Astrocyte (in vitro differentiated cells and primary cell): ENCODE measurements at places on chromosomes 7 and 10.

GRCh38 chr7:67696878-67697277 is 700.2 kb downstream of the TYW1 start:
- no peaks in the 10 kb centered on the region for H3K36me3 ChIP-seq
- no peaks in the 10 kb centered on the region for H3K27me3 ChIP-seq
- no peak overlapping the region for H3K27ac ChIP-seq
- H3K4me1 ChIP-seq, result no peaks in the 10 kb centered on the region
- no peak overlapping the region for H3K4me3 ChIP-seq

GRCh38 chr7:159062569-159062968 is 82.1 kb downstream of the VIPR2 start:
- no peak for DNase-seq
- no peaks in the 10 kb centered on the region for H3K36me3 ChIP-seq
- no peaks in the 10 kb centered on the region for H3K27me3 ChIP-seq
- no peaks in the 10 kb centered on the region for H3K4me1 ChIP-seq
- no peak overlapping the region for H3K4me3 ChIP-seq

- H3K27me3 ChIP-seq, result no peaks in the 10 kb centered on the region
- H3K27ac ChIP-seq, result no peak overlapping the region
- H3K4me1 ChIP-seq, result no peaks in the 10 kb centered on the region
- no peaks in the 10 kb centered on the region for H3K36me3 ChIP-seq
- H3K4me3 ChIP-seq, result no peak overlapping the region
- no peak for DNase-seq
Observed at GRCh38 chr10:129614341-129614740, 147.3 kb downstream of the MGMT start.

DNA sequence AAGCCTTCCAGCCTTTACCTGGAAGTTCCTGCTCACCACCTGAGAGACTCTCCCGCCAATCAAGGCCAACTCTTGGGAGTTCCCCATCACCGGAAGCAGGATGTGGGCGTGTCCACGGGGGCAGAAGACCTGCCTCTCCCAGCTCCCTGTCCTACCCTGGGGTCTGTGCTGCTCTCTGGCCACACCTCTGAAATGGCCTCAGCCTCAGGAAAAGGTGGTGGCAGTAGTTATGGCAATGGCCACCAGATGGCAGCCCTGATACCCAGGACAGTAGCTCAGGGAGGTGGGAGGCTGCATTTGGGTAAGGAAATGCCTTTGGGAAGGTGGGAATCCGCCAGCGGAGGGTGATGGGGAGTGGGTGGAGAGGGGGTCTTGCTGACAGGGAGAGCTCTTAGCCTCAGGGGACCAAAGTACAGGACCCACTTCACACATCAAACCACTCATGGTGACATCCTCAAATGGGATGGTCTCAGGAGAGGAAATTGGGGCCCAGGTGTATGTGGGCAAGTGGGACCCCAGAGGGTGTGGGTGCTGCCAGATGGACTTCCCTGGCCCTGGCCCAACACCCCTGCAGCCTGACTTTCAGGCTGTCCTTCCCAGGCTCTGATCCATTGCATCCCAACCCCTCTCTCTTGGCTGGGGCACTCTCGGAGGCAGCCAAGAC is 33.9 kb downstream of the KAZALD1 start:
- no peaks in the 10 kb centered on the region for H3K36me3 ChIP-seq
- H3K4me1 ChIP-seq, result no peaks in the 10 kb centered on the region
- peak; percentile 17 for DNase-seq

DNA sequence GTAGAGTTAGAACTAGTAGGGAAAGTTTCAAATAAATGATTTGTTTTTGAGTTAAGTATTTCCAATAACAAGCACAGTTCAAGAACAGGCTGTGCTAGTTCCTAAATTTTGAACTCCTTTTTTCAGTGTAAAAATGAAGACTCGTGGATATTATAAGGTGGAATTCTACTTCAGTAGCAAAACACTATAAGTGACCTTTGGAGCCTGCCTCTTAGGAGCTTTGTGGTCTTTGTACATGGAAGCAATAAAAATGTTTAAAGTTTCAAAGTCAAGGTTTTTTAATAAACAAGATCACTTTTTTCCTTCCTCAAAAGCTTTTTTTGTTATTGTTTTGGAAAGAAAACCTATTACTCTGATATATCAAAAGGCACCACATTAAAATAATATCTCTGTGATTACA is 292.4 kb upstream of the VWC2 start:
- H3K27ac ChIP-seq, result no peak overlapping the region
- H3K4me1 ChIP-seq, result no peaks in the 10 kb centered on the region
- DNase-seq, result no peak
- H3K4me3 ChIP-seq, result no peak overlapping the region
- H3K27me3 ChIP-seq, result no peaks in the 10 kb centered on the region

DNA sequence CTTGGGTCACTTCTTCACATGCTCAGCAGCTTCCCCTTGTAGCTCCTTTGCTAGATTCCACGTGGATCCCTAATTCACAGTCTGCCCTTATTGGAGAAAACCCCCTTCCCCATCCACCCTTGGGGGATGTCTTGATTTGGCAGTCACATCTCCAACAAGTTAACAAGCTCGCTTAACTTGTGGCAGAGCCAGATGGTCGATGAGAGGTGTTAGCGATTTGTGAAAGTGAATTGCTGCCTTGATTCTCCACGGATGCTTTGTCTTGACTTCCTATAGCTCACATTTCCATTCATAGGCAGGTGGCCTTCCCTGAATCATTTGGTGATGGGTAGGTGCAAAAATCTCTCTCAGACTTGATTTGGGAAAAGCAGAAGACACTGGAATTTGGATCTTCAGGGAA is 387.9 kb downstream of the TCERG1L start:
- no peak for DNase-seq
- no peak overlapping the region for H3K4me3 ChIP-seq
- H3K36me3 ChIP-seq, result no peaks in the 10 kb centered on the region
- no peaks in the 10 kb centered on the region for H3K27me3 ChIP-seq
- H3K27ac ChIP-seq, result no peak overlapping the region

GRCh38 chr10:95260397-95260881 is 30.4 kb downstream of the PDLIM1 start:
- H3K27me3 ChIP-seq, result no peaks in the 10 kb centered on the region
- peak overlapping the region; percentile 40 for H3K4me3 ChIP-seq
- H3K36me3 ChIP-seq, result peaks cover 8% of the 10 kb centered on the region
- DNase-seq, result peak; percentile 95

DNA sequence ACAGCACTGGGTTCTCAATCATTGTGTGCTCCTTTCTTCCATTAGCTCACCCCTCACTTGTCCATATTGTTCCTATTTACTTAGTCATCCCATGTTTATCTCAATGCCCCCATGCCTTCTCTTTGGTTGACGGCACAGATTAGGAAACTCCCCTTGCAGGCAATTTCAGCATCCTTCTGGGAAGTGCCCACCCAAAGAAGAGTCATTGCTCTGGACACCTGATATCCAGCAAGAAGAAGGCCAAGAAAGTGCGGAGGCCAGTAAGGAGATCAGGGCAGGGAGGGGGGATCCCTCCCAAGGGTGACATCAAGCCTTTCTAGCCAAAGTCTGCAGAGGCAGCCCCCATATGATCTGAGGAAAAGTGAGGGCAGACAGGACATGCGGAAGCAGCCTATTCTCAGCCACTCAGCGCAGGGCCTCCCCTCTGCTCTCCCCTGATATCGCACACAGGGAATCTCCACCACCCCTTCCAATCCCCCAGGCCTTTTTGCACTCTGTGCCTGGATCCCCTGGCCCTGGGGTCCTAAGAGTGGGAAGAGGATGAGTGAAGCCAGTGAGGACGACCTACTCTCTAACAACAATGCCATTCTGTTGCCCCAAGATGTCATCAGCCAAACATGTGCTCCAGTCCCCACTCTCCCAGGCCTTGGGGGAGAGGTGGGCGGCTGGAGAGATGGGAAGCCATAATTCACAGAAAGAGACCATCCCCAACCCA is 1.8 kb downstream of the TRPV6 start:
- H3K4me1 ChIP-seq, result no peaks in the 10 kb centered on the region
- peaks cover 11% of the 10 kb centered on the region for H3K27me3 ChIP-seq
- DNase-seq, result no peak

DNA sequence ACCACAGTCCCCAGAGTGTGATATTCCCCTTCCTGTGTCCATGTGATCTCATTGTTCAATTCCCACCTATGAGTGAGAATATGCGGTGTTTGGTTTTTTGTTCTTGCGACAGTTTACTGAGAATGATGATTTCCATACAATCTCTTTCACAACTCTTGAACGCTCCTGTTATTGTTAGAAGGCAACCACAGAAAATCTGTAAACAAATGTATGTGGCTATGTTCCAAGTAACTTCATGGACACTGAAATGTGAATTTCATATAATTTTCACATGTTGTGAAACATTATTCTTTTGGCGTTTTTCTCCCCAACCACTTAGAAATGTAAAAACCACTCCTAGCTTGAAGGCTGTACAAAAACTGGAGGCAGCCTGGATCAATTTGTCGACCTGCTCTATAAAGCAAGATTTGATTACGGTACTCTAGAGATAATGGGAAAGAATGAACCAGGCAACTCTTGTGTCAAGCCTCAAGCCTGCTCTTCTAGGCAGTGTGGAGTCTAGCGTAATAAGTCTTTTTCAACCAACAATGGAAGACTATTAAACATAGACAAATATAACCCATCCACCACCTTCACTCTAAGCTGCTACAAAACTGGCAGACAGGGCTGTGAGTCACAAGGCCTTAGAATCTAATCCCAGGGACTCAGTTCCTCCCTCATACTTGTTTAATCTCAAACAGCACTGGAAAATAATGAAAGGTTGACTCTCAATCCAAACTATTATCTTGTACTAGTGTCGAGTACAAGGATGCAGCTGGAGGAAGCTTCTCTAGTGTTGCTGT is 22.7 kb downstream of the ARL3 start:
- H3K36me3 ChIP-seq, result no peaks in the 10 kb centered on the region
- H3K4me3 ChIP-seq, result no peak overlapping the region

GRCh38 chr7:21427182-21427870 is 557 bp upstream of the SP4 start:
- H3K4me1 ChIP-seq, result peaks cover 5% of the 10 kb centered on the region
- no peaks in the 10 kb centered on the region for H3K36me3 ChIP-seq
- DNase-seq, result peak; percentile 95
- H3K4me3 ChIP-seq, result peak overlapping the region; percentile 93
- H3K27ac ChIP-seq, result peak overlapping the region; percentile 96

DNA sequence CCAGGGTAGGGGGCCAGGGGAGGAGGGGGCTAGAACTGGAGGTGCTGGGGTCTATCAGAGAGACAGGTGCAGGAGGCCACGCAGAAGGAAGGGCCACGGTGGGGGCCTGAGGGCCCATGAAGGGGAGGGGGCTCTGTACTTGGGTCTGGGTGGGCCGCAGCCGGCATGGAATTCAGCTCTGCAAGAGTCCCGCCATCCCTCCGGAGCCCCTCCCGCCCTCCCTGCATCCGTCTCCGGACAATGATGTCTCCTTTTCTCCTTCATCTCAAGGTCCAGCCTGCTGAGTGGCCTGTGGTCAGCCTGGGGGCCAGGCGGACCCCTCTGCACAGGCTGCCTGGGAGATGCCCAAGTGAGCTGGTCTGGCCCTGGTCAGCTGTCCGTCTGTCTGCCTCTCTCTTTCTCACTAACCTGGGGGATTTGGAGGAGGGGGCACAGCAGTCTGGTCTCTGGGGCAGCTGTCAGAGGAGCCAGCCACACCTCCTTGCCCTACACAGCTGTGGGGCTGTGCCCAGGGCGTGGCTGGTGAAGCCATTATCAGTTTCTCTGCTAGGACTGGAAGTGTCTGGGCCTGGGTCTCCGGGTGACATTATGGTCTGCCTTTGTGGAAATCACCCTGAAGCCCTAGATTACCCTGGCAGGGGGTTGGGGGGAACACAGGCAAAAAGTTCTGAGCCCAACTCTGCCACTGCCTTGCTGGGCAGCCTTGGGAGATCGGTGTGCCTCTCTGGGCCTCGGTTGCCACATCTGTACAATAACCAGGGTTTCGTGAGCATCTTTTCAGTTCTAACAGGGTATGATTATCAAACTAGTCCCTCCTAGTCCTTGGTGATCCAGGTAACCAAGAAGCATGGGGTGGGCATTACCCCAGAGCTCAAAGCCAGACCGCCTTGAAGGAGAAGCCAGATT is 19.0 kb upstream of the HSPB1 start:
- H3K27me3 ChIP-seq, result peaks cover 26% of the 10 kb centered on the region
- no peak for DNase-seq
- no peak overlapping the region for H3K4me3 ChIP-seq
- H3K36me3 ChIP-seq, result no peaks in the 10 kb centered on the region
- no peak overlapping the region for H3K27ac ChIP-seq
- H3K4me1 ChIP-seq, result no peaks in the 10 kb centered on the region

DNA sequence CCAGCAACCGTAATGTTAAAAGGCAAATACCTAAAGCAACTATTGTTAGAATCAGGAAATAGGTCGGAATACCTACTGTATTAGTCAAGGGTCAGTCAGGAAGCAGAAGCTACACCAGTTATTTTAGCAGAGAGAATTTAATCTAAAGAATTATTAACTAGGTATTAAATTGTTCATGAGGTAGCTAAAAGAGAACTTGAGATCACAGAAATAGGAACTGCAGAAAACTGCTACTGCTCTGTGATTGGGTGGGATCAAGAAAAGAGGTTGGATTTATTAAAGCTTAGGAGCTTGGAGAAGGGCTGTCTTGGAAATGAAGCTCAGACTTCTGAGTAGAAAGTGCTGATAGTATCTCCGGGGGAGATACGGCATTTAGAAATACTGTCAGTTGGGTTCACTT is 20.0 kb upstream of the ZNF438 start:
- H3K4me3 ChIP-seq, result no peak overlapping the region
- DNase-seq, result peak; percentile 38
- H3K4me1 ChIP-seq, result peaks cover 5% of the 10 kb centered on the region
- H3K27ac ChIP-seq, result peak overlapping the region; percentile 23

DNA sequence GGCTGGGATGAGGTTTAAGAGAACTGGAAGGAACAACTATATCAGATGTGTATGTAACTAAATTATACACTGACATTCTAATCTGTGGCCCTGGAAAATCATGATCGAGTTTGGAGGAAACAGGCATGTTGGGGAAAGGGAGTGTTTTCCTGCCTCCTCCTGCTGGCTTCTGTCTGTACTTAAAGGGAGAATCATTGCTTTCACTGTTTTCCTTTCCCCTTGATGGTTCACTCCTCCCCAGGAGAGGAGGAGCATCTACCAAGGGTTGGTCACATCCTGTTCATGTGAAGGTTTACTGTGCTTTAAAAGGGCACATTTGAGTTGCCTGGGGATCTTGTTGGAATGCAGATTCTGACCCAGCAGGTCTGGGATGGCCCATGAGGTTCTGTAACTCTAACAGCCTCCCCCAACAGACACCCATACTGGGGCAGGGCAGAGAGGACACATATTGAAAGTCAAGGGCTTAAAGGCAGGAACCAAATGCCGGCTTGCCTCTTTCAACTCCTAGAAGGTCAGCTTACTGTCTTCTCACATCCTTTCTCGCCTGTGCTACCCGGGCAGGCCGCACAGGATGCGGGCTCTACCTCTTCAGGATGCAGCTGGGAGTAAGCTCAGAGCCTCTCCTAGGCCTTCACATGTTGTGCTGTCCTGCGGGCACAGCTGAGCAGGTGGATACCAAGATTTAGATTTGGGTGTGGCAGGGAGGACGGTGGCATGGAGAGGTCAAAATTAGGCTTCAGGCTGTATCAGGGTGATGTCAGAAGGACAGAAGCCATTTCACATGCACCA is 694.8 kb downstream of the KCNMA1 start:
- no peaks in the 10 kb centered on the region for H3K27me3 ChIP-seq
- H3K36me3 ChIP-seq, result peaks cover 3% of the 10 kb centered on the region
- H3K27ac ChIP-seq, result no peak overlapping the region
- peaks cover 2% of the 10 kb centered on the region for H3K4me1 ChIP-seq
